B cell (primary cell): ENCODE measurements at places on chromosomes 6 and 20.

- DNase-seq: no peak
These were observed 88.4 kb downstream of the PXDC1 start for GRCh38 chr6:3663081-3663480.

GRCh38 chr6:132194529-132194928, 206.7 kb downstream of the MOXD1 start:
- no peak for DNase-seq

GRCh38 chr6:16338577-16339264, 100.3 kb downstream of the GMPR start:
- DNase-seq: no peak

DNA sequence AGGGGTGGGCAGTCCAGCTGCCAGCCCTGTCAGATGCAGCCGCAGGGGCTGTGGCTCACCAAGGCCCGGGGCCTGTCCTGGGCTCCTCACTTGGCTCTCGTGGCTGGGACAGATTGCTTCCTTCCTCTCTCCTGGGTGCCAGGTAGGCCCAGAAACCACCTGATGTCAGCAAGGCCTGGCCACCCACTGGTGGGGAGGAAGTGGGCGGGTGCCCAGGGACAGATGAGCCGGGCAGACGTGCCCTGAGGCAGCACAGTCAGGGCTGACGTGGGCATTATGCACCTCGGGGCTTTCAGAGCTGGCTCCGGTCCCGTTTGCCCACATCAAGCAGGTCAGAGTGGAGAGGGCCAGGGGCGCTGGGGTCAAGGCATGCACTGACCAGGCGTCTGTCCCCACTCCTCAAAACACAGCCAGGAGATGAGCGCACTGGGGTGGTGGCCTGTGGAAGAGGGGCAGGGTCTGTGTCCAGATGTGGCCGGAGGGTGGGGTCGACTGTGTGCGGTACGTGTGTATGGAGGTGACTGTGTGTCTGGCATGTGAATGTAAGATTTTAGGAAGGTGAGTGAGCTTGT, 133.2 kb upstream of the PTPN1 start:
- no peak for DNase-seq

- DNase-seq: no peak
These were observed 24.1 kb downstream of the HECA start for GRCh38 chr6:139159016-139159415.

- peak; percentile 91 for DNase-seq
These were observed 11.7 kb downstream of the TFEB start for GRCh38 chr6:41723530-41724227.

GRCh38 chr6:41785689-41786450, 1.6 kb upstream of the TOMM6 start:
- DNase-seq: no peak

- no peak for DNase-seq
These were observed 14.9 kb downstream of the PEX3 start for GRCh38 chr6:143465546-143465945.

GRCh38 chr6:52575502-52575892, 1.4 kb downstream of the TRAM2 start:
- no peak for DNase-seq

GRCh38 chr6:29419516-29419915, 4.8 kb downstream of the OR12D1 start:
- no peak for DNase-seq

DNA sequence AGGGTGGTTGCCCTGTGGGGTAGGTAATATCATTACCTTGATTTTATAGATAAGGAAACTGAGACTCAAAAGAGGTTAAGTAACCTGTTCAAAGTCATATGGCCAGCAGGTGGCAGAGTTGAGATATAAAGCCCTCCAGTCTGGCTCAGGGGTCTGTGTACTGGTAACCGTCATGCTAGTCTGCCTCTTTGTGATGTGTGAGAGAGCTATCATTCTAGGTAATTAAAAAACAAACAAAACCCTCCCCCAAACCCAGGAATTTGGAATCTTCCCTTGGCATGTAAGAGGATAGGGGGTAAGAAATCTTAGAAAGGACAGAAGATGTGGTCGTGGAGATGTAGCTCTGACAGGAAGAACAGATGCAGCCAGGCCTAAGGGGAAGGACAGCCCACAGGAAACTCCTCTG, 206.0 kb downstream of the CDC5L start:
- DNase-seq: peak; percentile 45

GRCh38 chr6:132054525-132054924, 103.4 kb upstream of the CCN2 start:
- no peak for DNase-seq

DNA sequence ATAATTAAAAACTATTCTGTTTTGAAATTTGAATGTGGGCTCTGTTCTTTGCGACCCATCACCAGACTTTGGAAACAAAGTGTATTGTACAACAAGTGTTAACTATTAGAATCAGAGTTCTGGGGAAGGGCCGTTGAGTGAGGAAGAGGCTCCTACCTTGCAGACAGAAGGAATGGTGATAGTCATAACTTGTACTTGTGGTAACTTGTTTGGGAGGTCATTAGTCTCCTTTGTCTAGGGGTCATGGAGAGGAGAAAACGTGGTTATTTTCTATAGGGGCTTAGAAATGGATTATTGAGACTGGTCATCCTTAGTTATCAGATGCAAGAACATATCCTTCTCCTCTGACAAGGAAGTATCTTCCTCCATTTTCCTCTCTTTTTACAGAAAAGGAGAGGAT, 174.8 kb downstream of the BMP2 start:
- no peak for DNase-seq

- DNase-seq: no peak
These were observed 4.6 kb downstream of the SMIM29 start for GRCh38 chr6:34243901-34244884.

DNA sequence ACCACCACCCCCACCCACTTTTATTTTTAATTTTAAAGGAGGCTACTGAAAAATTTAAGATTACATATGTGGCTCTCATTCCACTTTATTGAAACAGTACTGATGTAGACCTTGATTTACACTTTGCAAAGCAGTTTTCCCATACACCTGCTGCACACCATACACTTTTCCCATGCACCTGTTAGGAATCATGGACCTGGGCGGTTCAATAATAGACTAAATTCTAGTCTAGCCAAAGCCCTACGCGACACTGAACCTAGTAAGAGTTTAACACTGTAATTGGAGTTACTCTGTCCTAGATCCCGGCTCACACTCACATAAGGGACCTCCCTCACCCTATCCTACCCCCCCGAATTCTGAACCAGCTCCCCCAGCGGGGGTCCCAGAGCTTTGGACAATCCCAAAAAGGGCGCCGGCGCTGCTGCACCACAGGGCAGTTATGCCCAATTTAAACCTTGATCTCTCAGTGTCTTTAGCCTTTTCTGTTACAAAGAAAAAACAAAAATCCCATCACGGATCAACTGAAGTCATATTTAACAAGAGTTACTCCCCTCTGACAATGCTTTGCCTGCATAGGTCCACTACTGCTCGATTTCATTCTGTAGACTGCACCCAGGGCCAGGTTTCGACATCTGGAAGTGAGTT, 2.4 kb upstream of the GCLC start:
- DNase-seq: no peak

DNA sequence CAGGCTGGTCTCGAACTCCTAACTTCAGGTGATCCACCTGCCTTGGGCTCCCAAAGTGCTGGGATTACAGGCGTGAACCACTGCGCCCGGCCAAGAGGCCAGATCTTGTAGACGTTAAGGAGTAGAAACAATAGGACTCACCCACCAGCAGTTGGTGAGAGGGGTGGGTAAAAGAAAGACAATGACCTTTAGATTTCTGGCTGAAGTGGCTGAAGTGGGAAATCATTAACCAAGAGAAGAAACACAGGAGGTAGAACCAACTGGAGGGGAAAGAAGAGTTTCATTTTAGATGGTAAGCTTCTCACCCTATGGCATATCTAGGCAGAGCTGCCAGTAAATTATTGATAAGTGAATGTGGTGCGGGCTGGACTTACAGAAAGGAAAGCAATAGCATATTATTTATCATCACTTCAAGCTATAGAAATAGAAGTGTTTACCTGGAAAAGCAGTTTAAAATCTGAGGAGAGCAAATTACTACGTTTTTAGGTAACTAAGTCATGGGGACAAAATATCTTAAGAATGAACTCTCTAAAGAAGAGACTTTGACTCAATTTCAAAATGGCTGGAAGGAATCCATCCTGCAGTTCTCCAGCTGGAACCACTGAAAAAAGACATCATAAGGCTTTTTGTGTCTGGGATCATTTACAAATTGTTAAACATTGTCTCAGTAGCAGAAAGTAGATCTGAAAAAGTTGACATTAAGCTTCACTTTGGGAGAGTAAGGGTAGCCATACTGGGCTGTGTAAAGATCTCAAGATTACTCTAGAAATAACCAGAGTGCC, 109.6 kb downstream of the ALDH8A1 start:
- DNase-seq: no peak

DNA sequence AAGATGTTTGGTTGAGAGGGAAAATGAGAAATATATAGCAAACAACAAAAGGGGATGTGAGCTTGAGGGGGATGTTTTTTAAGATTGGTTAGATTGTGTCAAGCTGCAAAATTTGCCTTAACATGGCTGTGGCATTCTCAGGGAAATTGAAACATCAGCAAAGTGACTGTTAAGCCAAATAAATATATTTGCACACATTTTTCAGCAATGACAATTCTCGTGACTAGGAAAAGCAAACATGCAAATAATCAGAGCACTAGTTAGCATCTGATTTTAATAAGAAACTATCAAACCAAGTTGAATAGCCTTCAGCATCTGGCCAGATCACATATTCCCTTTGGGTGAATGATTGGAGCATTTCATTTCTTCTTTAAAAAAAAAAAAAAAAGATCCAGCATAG, 262.8 kb downstream of the TBC1D7 start:
- DNase-seq: no peak

DNA sequence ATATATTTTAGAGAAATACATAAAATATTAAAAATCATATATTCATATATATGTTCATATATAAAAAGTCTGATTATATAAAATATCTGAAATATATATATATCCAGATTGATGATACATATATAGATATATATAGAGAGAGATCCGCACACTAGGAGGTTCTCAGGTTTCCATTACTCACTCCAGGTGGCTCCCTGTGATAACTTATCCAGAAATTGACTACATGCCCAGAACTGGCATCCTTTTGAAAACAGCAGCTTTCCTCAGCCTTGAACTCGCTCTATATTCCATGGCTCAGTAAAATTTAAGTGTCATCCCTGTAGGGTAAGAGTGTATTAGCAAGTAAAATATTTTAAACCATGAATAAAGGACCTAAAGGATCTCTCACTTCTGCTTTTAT, 206.8 kb downstream of the TINAG start:
- no peak for DNase-seq

DNA sequence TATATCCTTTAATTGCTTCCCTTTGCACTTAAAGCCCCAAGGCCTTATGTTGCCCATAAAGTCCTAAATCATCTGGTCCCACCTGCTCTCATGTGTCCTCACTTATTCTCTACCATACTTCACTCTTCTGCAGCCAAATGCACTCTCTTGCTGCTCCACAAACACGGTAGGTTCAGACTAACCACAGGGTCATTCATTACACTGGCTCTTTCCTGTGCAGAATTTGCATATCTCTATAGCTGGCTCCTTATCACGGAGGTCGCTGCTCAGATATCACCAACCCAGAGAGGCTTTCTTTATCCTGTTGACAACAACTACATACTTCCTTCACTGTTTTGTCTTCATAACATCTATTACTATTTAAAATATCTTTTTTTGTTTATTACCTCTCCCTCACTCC, 86.8 kb downstream of the MOXD1 start:
- no peak for DNase-seq

GRCh38 chr20:59961423-59961822, 3.2 kb downstream of the CDH26 start:
- DNase-seq: no peak

DNA sequence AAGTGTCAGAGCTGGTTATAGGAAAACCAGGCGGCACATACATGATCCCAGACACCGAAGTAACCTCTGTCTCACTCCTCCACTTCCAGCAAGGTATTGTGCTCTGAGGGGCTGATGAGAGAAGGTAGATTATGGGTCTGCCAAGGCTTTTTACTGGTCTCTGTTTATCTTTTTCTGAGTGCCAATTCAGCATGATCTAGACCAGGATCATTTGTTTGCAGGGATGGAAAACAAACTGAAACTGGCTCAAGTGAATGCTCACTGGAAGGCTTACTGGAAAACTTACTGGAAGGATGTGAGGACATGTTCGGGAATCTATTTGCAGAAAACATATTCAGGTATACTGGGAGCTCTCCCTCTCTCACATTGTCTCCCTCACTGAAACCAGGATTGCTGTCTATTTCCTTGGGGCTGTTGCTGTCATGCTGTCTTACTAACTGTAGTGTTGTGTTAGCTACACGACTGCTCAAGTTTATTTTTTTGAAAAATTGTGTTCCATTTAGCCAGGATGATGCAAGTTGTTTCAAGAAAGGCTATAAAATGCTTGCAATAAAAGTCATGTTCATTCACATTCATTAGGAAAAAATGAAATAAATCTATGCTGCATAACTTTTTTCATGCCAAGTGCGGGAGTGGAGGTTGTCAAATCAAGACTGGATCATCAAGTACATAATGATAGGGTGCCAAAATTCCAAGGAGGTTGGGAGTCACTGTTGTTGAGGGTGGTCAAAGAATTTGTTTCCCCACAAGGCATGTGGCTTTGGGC, 37.0 kb downstream of the KLHL31 start:
- no peak for DNase-seq

DNA sequence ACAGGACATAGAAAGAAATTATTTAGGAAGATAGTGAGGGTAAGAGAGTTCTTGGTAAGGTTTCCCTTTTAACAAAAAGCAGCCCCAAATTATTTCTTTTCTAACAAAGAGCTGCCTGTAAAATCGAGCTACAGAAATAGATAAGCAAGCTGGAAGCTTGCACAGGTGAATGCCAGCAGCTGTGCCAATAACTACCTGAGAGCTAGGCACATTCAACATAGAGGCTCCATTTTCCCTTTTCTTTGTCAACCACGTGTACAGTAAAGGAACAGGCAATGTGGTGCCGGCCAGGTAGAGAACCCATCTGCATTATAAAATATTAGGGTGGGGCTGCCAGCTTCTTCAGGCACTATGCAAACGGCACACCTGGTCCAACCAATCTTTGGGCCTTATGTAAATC, 341.6 kb upstream of the JAG1 start:
- no peak for DNase-seq

- DNase-seq: no peak
These were observed 695 bp downstream of the ARHGAP18 start for GRCh38 chr6:129709196-129709768.

DNA sequence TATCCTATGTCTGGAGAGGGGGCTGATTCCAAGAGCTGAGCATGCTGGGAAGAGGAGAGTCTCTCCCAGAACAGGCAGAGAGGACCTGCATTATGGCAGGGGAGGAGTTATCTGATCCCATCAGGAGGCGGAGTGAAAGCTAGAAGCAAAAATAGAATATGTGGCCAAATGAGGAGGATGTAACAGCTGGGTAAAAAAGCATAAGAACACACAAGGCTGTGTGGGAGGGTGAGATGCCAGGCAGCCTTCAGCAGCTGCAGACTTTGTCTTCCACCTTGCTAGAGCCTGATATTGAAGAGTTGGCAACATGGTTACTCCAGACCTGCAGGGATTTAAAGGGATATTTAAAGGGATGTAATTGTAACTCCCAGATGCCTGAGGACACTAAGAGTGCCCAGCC, 167.1 kb downstream of the PTPRT start:
- no peak for DNase-seq
